Dermis microvascular lymphatic vessel endothelial cell (primary cell): ENCODE measurements at places on chromosomes 16 and 17.

GRCh38 chr16:8182761-8183160, 407.6 kb downstream of the TMEM114 start:
- no peak for DNase-seq

DNA sequence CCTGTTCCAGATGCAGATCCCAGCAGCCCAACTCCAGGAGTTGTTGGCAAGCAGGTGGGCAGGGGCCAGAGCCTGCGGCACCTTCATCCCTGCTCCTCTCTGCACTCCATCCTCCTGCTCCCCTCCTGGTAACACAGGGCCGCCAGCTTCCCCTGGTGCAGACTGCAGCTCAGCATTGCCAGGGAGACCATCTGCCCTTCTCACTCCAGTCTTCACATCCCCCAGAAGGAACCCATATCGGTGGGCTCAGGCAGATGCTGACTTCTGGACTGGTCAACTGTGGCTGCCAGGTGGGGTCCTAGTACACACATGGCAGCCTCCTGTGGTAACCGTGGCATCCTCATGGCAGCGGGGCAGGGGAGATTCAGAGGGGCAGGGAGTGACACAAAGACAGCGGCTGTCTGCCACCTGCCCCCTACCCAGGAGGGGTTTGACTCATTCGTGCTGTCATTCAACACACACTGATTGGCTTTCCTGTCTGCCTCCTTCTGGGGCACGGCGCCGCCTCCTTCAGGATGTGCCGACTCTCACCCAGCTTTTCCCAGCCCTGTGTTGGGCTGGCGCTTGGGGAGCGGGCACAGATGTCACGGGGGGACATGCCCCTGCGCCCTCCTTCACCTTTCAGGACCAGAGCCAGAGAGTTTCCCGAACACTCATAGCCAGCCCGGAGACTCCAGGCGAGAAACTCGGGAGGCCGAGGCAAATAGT, 120.9 kb downstream of the CMIP start:
- DNase-seq = peak; percentile 39

DNA sequence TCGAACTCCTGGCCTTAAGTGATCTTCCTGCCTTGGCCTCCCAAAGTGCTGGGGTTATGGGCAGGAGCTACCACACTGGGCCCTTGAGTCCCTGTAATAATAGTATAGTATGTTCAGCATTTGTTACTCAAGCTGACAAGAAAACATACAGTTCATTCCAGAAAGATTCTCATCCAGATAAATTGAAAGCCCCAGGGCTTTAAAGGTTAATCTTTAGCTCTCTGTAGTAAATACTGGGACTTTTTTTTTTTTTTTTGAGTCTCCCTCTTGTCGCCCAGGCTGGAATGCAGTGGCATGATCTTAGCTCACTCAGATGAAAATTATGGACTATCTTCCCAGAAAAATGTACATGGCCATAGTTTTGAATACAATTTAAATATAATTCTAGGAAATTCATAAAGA, 11.0 kb downstream of the BRCA1 start:
- no peak for DNase-seq

GRCh38 chr17:38893607-38894006, 23.7 kb downstream of the LASP1 start:
- peak; percentile 49 for DNase-seq

DNA sequence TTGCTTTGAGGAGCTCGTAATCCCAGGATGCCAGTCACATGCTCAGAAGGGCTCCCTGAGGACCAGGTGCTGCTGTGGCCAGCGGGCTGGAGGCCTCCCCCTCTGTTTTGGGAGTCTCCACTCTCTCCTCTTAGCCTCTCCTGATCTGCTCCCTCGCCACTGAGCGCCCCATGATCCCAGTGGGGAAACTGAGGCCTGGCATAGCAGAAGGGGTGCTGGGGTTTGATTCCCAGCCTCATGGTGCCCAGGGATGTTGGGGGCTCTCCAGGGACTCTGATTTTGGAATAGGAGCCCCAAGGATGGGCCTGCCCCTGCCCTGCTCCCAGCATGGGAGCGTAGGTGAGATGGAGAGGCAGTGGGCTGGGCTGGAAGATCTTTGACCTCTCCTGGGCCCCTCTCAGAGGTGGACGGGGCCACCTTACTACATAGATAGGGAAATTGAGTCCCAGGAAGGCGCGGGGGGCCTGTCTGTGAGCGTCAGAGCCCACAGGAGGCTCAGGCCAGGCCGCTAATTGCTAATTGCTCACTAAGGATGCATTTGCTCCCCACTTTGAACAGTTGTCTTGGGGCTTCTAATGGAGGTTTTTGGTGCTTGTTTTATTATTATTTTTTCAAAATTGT, 525 bp upstream of the ADCY7 start:
- no peak for DNase-seq

DNA sequence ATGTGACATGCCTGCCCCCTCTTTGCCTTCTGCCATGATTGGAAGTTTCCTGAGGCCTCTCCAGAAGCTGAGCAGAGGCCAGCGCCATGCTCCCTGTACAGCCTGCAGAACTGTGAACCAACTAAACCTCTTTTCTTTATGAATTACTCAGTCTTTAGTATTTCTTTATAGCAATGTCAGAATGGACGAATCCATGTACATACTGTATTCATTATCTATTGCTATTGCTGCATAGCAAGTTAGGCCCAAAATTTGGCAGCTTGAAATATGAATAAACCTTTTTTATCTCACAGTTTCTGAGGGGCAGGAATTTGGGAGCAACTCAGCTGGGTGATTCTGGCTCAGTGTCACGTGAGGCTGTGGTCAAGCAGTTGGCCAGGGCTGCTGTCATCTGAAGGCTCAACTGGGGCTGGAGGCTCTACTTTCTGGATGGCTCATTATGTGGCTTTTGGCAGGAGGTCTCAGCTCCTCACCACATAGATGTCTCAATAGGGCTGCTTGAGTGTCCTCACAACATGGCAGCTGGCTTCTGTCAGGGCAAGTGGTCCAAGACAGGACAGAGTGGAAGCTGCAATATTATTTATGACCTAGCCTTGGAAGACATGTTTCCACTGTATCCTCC, 40.0 kb downstream of the SOCS1 start:
- no peak for DNase-seq

DNA sequence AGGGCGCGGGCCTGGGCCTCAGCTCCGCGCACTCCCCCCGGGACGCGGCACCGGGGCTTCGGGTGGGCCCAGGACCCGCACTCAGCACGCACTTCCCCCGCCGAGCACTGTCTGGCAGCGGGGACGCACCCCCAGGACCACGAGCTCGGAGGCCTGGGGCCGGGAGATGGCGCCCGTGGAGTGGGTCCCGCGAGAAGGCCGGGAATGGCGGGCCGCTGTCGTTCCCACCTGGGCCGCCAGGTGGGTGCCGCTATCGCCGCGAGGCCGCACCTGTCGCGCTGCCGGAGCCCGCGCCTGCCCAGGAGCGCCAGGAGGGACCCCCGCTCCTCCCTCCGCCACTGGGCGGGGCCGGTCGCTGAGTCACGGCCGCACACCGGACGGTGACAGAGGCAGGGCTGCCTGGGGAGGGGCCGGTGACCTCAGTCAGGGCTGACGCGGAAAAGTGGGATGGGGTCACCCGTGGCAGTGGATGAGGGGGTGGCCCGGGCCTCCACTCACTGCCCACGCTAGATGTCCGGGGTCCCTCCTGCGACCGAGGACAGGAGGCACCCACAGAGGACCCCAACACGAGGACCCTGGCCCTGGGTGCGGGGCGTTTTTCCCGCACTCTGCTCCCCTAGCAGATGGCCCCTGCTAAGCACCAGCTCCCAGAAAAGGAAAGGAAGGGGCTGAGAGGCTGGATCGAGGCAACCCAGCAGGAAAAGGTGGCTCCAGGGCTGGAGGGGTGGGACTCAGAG, 6.9 kb upstream of the ACTG1 start:
- DNase-seq = peak; percentile 43

GRCh38 chr16:11157143-11157542, 98.9 kb downstream of the SOCS1 start:
- no peak for DNase-seq

DNA sequence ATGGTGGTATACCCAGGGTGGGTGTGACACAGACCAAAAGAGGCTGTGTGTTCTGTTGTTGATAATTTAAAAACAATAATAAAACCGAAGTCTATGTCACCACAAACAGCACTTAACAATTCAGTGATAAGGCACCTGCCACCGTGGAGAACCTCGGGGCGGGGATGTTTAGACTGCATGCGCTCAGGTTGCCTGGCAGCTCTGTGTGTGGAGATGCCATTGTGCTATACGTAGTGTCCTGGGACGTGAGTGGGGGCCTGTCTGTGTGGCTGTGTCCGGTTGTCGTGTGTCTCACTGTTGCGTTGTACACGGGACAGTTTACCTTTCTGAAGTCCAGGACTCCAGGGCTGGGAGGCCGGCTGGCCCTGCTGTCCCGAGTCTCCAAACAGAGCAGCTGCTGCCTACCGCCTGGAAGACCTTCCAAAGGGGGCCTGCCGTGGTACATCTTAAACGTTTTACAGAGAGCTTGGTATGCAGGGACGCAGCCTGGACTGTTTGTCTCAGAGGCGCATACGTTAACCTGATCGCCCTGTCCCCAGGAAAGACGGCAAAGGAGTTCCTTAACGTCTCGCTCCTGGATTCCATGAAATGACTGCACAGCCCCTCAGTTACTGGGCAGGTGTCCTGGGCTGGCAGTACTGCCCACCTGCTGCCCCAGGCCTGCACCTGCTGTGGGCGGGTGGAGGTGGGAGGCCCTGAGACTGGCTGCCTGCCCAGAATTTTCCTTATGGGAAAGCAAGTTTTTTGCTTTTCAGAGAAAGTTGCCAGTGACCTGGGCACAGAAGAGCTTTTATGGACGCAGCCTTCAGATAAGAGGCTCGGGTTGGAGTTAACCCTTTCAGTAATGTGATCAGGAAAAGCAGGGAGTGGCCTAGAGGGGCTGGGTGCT, 19.0 kb downstream of the SPIRE2 start:
- no peak for DNase-seq

GRCh38 chr16:53091466-53092211, 36.8 kb downstream of the CHD9 start:
- peak; percentile 67 for DNase-seq

GRCh38 chr17:17810084-17810894, 26.5 kb downstream of the SREBF1 start:
- DNase-seq = no peak

- no peak for DNase-seq
Measured at GRCh38 chr16:50668368-50669008, 12.6 kb downstream of the SNX20 start.
